ENCODE measurements at places on chromosomes 3 and 15.
A peak's percentile ranks its signal among the peaks of the same experiment; 100 is the strongest.

DNA sequence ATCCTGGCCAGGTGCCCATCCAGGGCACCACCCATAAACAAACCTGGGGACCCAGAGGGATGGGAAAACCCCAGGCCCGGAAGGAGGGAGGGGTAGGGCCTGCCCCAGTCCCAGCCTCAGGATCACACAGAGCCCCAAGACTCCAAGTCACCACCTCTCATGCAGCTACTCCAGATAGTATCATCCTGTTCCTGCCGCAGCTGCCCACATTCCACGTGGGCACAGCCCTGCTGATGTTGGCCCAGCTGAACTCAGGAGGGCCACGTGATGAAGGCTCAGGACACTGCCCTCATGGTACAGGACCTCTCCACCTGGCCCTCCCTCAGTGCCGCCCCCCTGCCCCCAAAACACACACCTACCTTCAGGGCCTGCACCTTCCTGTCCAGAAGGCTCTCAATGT is 69.5 kb downstream of the CACNA2D2 start:
- no peak for DNase-seq

DNA sequence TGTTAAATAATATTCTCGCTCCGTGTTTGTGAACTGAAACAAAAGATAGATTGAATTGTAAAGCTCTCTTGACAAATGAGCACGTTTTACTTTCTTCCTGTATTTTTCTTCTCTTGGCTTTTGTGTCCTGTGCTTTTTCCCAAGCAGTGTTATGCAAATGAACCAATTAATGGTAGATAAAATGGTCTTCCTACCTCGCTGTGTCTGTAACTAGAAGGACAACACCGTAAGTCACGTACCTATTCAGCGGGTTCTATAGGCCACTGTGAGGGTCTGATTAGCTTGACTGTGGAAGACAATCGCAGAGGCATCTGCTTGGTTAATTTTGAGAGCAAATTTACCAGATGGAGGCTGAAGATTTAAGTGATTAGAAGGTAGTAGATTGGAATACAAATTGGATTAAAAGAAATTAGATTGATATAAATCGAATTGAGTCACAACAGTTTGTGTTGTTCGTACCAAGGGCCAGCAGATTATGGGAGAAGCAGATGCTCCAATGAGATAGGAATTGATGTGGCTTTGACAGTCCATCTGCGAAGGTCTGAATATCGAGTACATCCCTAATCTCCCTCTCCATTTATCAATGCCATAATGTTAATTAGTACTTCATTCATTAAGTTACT is 40.2 kb downstream of the ROBO2 start:
- DNase-seq, result no peak

DNA sequence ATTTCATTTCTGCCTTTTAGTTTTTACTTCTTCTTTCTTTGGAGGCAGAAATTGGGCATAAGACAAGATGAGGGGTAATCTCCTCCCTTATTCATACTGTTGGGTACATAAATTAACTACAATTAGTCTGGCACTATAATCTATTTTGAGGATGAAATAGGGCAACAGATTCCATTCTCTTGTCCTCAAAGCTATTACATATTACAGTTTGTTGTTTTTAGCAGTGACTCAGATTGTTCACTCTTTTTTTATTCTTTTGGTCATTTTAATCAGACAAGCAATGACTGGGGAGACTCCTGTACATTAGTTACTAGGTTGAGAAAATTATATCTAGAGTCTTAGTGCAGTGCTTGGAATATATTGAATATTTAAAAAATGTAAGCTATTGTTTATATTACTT is 556.0 kb downstream of the OTOL1 start:
- peak; percentile 20 for DNase-seq

- peak; percentile 95 for DNase-seq
Measured at GRCh38 chr3:170007031-170007663, 30.6 kb upstream of the GPR160 start.

DNA sequence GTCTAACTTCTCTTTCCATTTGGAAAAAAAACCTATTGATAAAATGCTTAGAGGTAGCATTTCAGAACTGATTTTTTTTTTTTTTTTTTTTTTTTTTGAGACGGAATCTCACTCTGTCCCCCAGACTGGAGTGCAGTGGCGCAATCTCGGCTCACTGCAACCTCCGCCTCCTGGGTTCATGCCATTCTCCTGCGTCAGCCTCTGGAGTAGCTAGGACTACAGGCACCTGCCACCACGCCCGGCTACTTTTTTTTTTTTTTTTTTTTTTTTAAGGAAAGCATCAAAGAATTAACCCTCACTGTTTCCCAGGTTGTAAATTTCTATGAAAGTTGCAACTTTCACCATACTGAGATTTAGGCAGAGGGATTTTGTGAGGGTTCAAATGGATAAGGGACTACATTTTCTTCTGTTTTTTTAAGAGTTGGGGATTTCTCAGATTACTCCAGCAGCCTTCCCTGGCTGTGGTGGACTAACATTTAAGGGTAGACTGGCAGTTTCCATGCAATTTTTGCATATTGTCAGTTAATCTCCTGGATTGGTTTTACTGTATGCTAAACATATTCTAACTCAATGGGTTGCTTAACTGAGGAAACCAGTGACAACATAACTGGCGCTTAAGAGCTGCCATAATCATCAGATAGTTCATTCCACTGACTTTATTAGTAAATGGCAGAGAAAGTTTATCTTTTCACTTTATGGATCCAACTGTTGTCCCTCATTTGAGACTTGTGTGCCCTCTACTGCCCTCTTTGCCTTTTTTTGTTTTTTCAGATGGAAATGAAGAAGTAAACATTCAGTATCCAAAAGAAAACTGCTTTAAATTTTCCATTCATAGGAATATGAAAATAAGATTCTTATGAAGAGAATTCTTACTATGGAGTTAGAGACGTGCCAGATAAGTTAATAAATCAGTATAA is 93.7 kb downstream of the NPTN start:
- DNase-seq, result peak; percentile 1

GRCh38 chr3:85170646-85171045 is 211.9 kb downstream of the CADM2 start:
- peak; percentile 0 for DNase-seq

- DNase-seq, result no peak
Measured at GRCh38 chr15:83650831-83651230, 3.1 kb upstream of the ADAMTSL3 start.

DNA sequence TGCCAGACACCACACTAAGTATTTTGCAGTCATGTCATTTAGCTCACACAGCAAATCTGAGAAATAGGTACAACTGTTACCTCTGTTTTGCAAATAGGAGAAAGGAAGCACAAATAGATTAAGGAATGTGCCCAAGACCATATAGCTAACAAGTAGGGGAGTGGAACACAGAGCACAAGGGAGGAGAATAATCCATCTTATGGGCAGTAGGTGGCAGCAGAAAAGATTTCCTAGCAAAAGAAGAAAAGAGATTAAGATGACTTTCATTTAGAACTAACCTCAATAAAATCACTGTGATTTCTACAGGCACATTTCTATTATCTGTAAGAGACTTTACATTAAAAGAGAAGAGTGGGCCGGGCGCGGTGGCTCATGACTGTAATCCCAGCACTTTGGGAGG is 49.1 kb downstream of the NR1I2 start:
- DNase-seq, result peak; percentile 16

- DNase-seq, result no peak
Measured at GRCh38 chr3:189820365-189820720, 189.2 kb downstream of the TP63 start.

GRCh38 chr3:99857278-99857677 is 39.6 kb downstream of the CMSS1 start:
- DNase-seq, result no peak

DNA sequence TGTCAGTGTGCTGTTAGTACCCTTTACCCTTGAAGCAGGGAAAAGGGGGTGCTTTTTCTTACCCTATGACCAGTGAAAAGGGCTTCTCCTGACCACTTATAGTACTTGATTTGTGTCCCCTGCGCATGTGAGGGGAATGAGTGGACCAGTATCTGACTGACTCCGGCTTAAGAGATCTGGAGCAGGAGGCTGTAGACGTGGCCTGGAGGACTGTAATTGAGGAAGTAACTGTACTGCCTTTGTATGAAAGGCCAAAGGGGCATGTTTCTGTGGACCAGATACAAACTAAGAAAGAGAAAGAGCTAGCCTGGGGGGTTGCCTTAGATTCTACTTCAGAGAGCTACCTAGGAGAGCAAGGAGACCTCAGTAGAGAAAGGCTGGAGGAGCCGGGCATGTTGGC is 89.9 kb upstream of the TBL1XR1 start:
- DNase-seq, result no peak

- no peak for DNase-seq
Measured at GRCh38 chr15:100728371-100729201, 126.2 kb downstream of the ASB7 start.

- DNase-seq, result no peak
Measured at GRCh38 chr3:113533534-113533892, 1.2 kb downstream of the SIDT1 start.
